ENCODE measurements at places on chromosomes 5 and 9. TPM values are rescaled to one million over a fixed set of nuclear protein-coding genes. Genes with fewer than 3 reads are reported as not detected.

OR1Q1 gene
- total RNA-seq, result not detected

GLRA1 gene
- total RNA-seq, result 5.5 TPM

PCDHB12 gene
- 15.5 TPM for total RNA-seq

CTXN3 gene
- 8.5 TPM for total RNA-seq

PCDHGA2 gene
- total RNA-seq, result 8.5 TPM

IFNA21 gene
- not detected for total RNA-seq

ORM2 gene
- not detected for total RNA-seq

ECM2 gene
- 5.3 TPM for total RNA-seq

CAMSAP1 gene
- total RNA-seq, result 140 TPM

TRPM3 gene
- 36.4 TPM for total RNA-seq

STPG3 gene
- not detected for total RNA-seq

SKP2 gene
- 21.5 TPM for total RNA-seq

TAF1L gene
- total RNA-seq, result under 0.01 TPM

REEP2 gene
- total RNA-seq, result 123 TPM

TUBB4B gene
- 213 TPM for total RNA-seq

PROB1 gene
- total RNA-seq, result 2.8 TPM
